CD8-positive, alpha-beta memory T cell (primary cell): ENCODE measurements at places on chromosomes 16 and 17.

GRCh38 chr16:89827383-89828198 lies 684 bp upstream of the SPIRE2 start:
- DNase-seq: no peak

DNA sequence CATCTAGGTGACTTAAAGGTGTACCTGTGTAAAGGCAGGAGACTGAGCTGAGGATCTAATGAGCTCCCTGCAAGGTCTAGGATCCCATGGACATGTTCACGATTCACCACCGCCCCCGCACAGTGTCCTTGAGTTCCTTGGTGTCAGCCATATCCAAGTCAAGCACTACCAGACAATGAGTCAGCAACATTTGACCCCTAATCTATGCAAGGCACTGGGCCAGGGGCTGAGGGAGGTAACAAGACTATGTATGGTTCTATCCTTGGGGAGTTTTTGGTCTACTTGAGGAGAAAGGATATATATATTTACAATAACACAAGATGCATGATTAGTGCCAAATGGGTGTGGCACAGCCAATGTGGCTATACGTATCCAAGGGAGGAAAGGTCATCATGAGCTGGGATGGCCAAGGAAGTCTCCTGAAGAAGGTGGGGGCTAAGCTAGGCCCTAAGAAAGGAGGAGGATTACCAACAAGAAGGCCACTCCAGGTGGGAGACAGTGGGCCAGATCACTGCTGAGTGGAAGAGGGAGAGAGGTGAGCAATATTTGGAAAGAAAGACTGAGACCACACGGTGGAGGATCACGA lies 35.0 kb downstream of the ITGB3 start:
- DNase-seq: no peak

DNA sequence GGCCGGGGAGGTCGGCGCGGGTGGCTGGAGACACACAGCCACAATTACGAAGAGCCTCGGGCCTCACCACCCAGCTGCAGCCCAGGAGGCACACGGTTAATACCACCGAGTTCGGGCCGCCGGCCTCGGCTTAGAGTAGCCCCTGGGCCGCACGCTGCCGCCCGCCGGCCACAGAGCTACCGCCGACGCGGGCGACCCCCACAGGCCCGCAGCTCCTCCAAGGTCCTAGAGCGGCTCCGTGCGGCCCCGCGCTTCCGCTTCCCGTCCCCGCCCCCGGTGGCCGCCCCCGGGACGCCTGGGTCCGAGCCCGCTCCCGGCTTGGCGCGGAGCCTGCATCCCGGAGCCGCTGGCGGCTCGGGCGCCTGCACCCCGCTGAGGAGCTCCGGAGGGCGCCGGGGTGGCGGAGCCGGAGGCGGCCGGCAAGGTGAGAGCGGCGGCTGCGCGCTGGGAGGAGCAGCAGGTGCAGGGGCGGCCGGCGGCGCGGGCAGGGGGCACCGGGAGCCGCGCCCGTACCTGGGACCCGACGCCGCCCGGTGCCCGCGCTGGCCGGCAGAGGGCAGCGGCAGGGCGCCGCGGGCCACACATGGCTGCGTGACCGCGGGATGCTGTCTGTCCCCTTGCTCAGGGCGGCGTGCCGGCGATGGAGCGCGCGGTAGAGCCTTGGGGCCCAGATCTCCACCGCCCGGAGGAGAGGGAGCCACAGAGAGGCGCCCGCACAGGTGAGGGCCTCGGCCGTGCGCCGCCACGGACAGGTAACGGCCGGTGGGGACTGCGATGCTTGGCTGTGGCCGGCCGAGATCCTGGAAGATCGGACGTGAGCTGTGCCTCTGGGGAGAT lies at the start of gene ZNF48:
ZNF48 (plus strand) TSS at position 266 of the 837 bp plus-strand sequence; CDS start at position 641, 375 bp downstream.
- peak; percentile 59 for DNase-seq

DNA sequence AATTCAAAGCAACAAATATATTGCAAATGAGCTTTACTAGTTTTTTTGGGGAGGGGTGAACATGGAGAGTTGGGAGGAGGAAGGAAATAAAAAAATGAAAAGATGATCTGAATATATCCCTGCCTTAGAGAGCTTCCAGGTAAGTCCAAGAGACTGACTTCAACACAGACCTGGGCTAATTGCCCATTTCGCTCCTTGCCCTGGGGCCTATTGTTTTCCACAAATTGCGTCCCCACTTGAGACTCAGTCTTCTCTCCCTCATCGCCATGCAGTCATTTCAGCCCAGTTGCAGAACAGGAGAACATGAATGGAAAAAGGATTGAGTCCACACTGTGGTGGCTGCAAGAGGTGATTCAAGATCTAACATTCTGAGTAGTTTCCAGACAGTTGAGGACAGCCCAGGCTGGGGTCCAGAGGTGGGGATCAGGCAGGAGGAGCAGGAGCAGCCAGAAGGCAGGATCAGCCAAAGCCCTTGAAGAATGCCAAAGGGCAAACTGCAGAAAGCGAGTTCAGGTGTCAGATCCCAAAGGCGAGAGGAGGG lies 21.6 kb upstream of the TOB1 start:
- no peak for DNase-seq

DNA sequence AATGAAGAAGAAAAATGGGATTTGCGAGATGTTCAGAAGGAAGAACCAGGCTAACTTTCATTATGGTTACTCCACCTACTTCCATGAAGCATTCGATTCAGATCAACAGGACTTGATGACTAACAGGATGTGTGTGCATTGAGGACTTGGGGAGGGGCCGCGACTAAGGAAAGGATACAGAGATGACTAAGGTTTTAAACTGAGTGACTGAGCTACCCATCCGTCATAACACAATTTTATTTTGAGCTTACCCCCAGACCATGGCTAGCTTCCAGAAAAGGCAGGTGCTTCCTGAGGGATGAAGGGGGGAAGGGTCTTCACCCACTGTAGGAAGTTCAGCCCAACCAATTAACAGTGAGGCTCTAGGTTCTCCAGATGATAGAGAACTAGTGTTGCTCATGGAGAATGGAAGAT lies 2.5 kb upstream of the CDYL2 start:
- DNase-seq: no peak

DNA sequence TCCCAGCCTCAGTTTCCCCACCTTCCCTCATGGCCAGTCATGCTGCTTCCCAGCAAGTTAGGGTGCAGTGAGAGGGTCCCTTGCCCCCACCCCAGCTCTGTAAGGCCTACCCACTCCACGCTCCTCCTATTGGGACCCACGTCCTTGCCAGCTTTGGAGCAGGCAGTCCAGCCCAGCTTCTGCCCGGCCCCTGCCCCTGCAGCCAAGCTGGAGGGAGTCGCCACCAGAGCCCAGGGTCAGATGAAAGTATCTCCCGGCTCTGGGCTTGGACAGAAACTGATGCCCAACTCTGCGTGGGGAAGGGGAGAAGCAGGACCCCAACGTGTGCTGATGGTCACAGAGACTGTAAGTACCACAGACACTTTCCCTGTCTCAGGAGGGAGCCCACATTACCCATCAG lies 32.6 kb downstream of the SDK2 start:
- DNase-seq: no peak

DNA sequence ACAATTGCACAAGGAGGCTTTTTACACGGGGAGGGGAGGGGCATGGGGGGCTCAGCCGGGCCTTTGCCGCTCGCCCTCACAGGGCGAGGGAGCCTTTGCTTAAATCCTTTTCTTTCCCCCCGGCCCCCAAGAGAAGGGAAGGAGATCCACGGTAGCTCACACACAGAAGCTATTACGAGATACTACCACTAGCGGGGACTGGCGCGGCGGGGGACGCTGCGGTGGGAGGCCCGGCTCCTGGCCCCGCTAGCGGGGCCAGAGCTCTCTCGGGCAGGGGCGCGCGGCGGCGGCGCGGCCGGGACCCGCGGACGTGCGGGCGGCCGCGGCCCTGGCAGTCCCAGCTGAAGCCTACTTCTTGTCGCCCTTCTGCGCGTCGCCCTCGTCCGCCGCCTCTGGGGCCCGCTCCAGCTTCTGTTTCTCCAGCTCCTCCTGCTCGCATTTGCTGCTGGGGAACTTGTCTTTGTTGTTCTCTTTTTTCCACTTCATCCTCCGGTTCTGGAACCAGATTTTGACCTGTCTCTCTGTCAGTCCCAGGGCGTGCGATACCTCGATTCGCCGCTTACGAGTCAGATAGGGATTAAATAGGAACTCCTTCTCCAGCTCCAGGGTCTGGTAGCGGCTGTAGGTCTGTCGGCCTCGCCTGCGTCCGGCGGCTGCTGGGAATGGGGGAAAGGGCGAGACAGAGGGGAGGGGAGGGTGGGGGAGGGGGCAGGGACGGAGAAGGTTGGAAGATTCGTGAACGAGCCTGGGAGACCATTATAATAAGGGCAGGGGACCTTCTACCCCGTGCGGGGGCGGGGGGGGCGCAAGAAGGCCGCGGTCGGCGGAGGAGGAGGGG lies 2.0 kb downstream of the HOXB8 start:
- DNase-seq: peak; percentile 46

- no peak for DNase-seq
Observed at GRCh38 chr16:58413359-58413758, 21.1 kb downstream of the GINS3 start.

DNA sequence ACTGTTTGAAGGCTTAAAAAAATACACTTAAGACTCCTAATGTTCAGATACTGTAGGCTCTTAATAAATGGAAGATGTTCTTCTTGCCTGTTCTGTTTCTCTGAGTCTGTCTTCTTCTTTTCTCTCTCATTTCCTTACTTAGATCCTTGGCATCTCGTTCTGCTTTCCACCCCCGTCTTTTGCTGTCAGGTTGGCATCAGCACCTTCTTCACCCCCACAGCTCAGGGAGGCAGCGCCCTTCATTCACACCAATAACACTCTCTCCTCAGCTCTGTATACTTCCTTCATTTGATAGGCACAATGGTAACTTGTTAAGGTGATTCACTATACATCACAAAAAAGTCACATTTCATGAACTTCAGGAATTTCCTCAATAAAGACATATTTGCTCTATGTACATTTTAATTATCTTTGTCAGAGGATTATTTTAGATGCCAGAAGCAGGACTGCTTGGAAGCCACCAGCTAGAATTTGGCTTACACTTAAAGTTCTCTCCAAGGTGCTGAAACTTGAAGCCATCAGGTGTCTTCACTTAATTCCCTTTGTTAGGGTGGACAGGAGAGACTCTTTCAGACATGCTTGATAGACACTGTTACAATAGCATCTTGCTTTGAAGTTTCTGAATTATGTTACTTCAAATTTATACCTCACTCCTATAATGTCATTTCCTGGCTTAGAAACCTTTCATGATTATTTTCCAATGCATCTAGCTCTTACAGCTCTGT lies 670.1 kb upstream of the C16orf82 start:
- DNase-seq: no peak

- no peak for DNase-seq
Observed at GRCh38 chr17:67105213-67105612, 60.9 kb downstream of the CACNG1 start.

GRCh38 chr16:65663774-65664173 lies 541.9 kb upstream of the CDH11 start:
- DNase-seq: no peak

GRCh38 chr16:84559311-84559932 lies 55.0 kb upstream of the MEAK7 start:
- no peak for DNase-seq

DNA sequence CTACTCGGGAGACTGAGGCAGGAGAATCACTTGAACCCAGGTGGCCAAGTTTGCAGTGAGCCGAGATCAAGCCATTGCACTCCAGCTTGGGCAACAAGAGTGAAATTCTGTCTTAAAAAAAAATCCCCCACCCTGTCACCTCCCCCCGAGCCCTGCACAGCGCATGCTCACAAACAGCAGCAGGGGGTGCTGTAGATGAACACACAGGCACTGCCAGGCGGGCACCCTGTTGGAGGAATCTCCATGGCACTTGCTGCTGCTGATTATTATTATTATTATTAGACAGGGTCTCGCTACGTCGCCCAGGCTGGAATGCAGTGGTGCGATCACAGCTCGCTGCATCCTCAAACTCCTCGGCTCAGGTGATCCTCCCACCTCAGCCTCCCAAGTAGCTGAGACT lies 24.6 kb downstream of the FZD2 start:
- DNase-seq: no peak

GRCh38 chr16:15054357-15055140 lies 1.3 kb downstream of the NTAN1 start:
- DNase-seq: no peak

GRCh38 chr16:12557786-12558185 lies 245.9 kb downstream of the CPPED1 start:
- no peak for DNase-seq

- DNase-seq: no peak
Observed at GRCh38 chr16:90057738-90058173, 19.4 kb downstream of the PRDM7 start.

GRCh38 chr17:69501591-69502468 lies 87.3 kb downstream of the MAP2K6 start:
- DNase-seq: no peak

GRCh38 chr17:40032322-40033320 lies 17.4 kb downstream of the CSF3 start:
- no peak for DNase-seq
